Ovary (tissue), 10 donors: ENCODE measurements at places on chromosomes 13 and 19. TPM values are rescaled to one million over a fixed set of nuclear protein-coding genes. Genes with fewer than 3 reads are reported as not detected.

The SPACA6 gene
- polyA plus RNA-seq, result 6.4 TPM

The ZNF69 gene
- 10.2 TPM for polyA plus RNA-seq

The SEMA6B gene
- 0.77 TPM for polyA plus RNA-seq

The TMEM190 gene
- polyA plus RNA-seq, result not detected

The CGB2 gene
- polyA plus RNA-seq, result not detected

The RPL18 gene
- polyA plus RNA-seq, result 6,110 TPM

The C19orf85 gene
- polyA plus RNA-seq, result not detected

The RFXAP gene
- 6.3 TPM for polyA plus RNA-seq

The NANOS3 gene
- polyA plus RNA-seq, result 0.30 TPM

The SLC25A41 gene
- polyA plus RNA-seq, result 0.38 TPM

The SCN1B gene
- 3.6 TPM for polyA plus RNA-seq

The MBD3L2 gene
- polyA plus RNA-seq, result not detected

The SPRED3 gene
- 0.29 TPM for polyA plus RNA-seq

The CDC34 gene
- polyA plus RNA-seq, result 59.7 TPM

The IL12RB1 gene
- 0.70 TPM for polyA plus RNA-seq

The KLK4 gene
- polyA plus RNA-seq, result not detected

The KLK11 gene
- 1.4 TPM for polyA plus RNA-seq

The RPS28 gene
- polyA plus RNA-seq, result 795 TPM

The ELF1 gene
- 49.3 TPM for polyA plus RNA-seq

The C19orf81 gene
- polyA plus RNA-seq, result not detected

The ZNF90 gene
- 5.0 TPM for polyA plus RNA-seq

The OR4F17 gene
- not detected for polyA plus RNA-seq

The FUT6 gene
- polyA plus RNA-seq, result not detected

The SUGT1 gene
- polyA plus RNA-seq, result 33.7 TPM

The KIR2DL4 gene
- polyA plus RNA-seq, result not detected

The PLVAP gene
- polyA plus RNA-seq, result 15.0 TPM

The CGB3 gene
- not detected for polyA plus RNA-seq

The ZNF560 gene
- polyA plus RNA-seq, result 0.07 TPM

The NCAN gene
- not detected for polyA plus RNA-seq
